ENCODE measurements at places on chromosomes 2 and 18.

DNA sequence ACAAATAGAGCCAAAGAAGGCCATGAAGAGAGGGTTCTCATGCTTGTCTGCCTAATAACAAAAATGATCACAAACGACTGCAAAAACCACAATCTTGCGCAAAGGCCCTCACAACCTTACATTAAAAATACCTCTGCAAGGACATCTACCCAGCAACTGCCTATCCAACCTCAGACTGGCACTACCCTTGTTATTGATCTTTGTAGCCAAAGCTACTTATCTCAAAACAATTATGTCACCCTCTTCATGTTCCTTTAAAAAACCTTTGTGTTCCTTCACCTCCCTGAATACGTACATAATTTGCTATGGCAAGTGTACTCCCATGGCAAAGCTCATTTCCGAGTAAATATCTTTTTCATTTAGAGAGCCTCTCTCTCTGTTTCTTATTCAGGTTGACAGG lies 44.1 kb downstream of the TMEM163 start:
- no peak for DNase-seq

- DNase-seq: no peak
These were observed 53.9 kb downstream of the BIN1 start for GRCh38 chr2:127052771-127053691.

DNA sequence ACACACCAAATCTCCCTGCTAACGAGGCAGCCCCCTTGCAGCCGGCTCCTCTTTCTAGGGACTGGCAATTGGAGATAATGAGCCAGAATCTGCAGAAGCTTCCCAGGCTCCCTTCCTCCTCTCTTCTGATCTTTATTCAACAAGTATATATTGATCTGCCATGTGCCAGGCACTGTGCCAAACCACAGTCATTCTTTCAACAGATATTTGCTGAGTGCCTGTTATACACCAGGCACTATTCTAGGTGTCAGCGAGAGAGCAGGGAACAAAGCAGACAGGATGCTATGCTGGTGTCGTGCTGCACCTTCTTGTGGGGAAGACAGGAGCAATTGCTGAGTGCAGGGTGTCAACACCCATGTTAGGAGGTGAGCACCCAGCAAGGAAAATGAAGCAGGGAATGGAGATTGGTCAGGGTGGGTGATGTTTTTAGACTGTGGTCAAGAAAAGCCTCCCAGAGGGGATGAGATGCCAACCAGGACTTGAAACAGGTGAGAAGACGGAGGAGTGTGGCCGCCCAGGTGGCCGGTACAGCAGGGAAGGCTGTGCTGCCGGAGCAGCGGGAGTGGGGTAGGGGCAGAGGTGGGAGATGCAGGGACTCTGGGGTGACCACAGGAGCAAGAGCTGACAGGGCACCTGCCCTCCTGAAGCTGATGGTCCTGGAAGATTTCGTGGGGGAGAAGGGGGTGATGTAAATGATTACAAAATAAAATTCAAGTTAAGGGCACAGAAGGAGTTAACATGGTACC lies 307.6 kb upstream of the RAB12 start:
- no peak for DNase-seq

GRCh38 chr2:156896294-156896693 lies 361.2 kb upstream of the GALNT5 start:
- no peak for DNase-seq

DNA sequence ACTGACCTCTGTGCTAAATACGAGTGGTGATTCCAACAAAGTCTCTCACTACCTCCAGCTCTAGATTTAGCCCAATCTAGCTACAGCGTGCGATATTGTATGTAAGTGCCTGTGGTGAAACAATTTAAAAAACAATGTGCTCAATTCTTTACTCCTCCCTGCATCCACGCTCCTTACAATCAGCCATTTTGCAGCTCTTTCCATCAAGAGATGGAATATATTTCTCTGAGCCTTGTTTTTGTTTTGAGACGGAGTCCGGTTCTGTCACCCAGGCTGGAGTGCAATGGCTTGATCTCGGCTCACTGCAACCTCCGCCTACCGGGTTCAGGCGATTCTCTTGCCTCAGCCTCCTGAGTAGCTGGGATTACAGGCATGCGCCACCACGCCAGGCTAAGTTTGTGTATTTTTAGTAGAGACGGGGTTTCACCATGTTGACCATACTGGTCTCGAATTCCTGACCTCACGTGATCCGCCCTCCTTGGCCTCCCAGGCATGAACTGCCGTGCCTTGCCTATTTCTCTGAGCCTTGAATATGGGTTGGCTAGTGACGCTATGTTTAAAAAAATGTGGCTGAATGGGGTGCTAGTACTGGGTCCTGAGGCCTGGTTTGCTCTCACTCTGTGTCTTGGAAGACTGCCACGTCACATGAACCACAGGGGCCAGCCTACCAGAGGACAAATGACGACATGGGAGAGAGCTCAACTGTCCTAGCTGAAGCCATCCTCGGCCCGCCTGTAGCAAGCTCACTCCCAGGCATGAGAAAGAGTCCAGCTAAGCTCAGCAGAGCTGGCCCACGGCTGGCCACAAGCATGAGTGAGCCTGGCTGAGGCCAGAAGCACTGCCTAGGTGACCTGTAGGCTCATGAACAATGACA lies 14.8 kb downstream of the WDFY1 start:
- no peak for DNase-seq

- no peak for DNase-seq
These were observed 86.7 kb downstream of the ATL2 start for GRCh38 chr2:38290332-38290731.

DNA sequence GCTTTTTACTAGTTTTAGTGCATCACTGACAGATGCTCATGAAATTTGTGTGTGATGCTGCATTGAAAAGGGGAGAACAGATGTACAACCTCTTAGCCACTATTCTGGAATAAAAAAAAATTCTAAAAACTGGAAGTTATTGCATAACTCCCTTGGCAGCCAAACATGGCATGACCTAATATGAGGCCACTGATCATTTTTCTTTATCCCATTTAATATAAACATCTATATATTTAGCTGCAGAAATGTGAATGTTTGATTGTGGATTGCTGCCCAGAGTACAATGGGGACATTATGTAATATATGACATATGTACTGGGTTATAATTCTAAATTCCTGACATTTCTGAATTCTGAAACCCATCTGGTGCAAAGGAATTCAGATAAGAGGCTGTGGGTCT lies 86.5 kb downstream of the CDCA7 start:
- no peak for DNase-seq

DNA sequence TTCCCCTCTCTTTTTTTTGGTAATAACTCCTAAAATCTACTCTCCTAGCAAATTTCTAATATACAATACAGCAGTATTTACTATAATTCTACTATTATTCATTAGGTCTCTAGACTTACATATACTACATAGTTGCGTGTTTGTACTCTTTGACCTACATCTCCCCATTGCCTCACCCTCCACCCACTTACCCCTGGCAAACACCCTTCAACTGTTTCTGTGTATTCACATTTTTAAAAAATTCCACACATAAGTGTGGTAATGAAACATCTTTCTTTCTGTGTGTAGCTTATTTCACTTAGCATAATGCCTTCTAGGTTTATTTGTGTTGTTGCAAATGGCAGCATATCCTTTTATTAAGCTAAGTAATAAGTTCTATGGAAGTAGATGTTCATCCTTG lies 336.0 kb downstream of the CCDC85A start:
- DNase-seq: peak; percentile 26

- no peak for DNase-seq
These were observed 2.4 kb upstream of the CHST10 start for GRCh38 chr2:100419915-100420314.

- DNase-seq: no peak
These were observed 63.5 kb upstream of the TTN start for GRCh38 chr2:178870703-178871102.

GRCh38 chr2:113084249-113085000 lies 16.7 kb downstream of the IL1F10 start:
- DNase-seq: no peak

DNA sequence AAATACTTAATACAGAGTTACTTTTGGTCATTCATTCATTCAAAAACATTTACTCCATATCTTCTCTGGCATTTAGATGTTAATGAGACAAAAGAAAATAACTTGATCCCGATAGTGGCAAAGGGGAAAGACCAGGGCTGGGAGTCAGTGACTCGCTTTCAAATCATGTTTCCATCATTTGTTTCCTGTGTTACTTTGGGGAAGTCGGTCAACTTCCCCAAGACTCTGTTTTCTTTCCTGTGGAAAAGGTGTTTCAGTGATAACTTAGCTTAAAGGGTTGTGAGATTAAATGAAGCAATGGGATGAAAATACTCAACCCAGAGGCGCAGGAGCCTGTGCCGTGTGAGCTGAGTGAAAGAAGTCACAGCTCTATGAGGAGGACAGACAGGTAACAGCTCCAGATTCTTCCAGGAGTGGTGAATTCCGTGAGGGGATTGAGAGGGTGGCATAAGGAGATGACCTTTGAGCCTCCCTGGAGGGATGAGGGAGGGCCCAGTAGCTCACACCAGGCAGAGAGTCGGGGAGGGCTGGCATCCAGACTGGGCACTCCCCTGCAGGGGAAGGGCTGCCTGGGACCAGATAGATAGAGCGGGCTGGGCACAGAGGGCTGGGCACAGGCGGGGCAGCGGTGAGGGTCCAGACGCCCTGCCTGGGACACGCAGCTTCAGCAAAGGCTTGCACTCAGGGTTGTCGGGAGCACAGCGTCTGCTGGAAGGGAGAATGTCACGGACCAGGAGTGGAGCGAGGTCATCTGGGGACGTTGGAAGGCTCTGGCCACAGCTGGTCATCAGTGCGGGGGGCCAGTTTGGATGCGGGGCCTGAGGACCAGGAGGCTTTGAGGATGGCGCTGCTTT lies 70.1 kb downstream of the TSHZ1 start:
- no peak for DNase-seq

DNA sequence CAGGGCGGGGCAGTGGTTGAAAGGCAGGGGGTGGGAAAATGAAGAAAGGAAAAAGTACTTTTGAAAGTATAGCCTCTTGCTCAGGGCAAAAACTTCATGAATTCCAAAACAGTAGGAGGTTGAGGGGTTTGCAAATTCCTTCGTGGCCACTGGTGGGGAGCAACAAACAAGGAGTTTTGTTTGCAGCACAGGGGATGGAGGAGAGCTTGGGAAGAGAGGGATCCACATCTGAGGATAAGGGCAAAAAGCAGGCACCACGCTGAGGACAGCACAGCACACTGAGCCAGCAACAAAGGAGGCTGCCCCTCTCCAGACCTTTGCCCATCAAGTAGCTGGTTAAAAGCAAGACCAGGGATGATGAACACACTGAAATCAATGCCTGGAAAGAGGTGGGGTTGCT lies 148.9 kb downstream of the TCF4 start:
- no peak for DNase-seq

GRCh38 chr18:73947180-73947921 lies 200.3 kb downstream of the FBXO15 start:
- DNase-seq: no peak

- DNase-seq: no peak
These were observed 78.4 kb downstream of the LIMS1 start for GRCh38 chr2:108612514-108613183.

- DNase-seq: no peak
These were observed 56.9 kb upstream of the PELI1 start for GRCh38 chr2:64201151-64201550.

- peak; percentile 34 for DNase-seq
These were observed 329.3 kb downstream of the INSIG2 start for GRCh38 chr2:118417406-118418120.

DNA sequence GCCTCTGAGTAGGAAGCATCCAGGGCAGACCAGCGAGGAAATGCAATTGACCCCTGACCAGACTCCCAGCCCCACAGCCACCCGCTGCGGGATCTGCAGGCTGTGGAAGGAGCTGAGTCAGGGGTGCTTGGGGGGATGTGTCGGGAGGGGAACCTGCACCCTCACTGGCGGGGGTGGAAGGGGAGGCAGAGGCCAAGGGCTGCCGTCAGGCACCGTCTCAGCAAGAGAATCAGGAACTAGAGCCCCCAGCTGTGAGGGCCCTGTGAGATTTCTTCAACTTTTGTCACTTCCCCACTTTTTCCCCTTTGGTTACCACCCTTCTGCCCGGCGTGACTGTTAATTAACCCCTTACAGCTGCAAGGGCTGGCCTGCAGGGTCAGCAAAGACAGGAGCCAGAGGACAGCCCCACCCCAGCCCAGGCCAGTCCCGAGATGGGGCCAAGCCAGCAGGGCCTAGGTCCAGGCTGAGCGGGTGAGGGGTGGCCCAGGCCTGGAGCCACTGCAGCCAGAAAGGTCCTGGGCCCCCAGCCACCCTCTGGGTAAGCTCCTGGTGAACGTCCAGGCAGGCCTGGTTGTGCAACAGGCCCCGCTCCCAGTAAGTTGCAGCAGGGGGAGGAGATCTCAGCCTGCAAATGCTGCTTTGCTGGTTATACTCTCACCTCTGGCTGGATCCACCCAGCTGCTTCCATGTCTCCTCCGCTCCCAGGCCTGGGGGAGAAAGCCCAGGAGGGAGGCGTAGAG lies 147.0 kb upstream of the ID2 start:
- no peak for DNase-seq

- DNase-seq: no peak
These were observed 6.2 kb downstream of the PXDN start for GRCh38 chr2:1738163-1738562.

DNA sequence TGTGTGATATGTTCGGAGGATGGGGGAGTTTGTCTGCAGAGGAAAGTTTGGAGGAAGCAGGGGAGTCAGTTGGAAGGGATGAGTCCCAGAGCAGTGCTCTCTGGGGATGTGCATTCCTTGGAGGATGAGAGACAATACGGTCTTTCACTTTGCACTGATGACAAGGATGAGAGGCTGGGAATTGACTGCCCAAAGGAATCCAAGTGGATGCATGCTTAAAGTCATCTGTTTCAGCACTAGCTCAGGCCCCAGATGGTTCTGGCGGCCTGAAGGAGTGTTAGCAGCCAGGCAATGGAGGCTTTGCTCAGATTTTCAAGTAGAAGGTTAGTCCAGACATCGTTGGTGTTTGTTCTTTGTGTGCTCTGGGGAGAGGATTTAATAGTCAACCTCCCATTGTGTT lies 100.2 kb downstream of the CRIM1 start:
- no peak for DNase-seq

- no peak for DNase-seq
These were observed 3.5 kb downstream of the CABYR start for GRCh38 chr18:24142376-24142775.

DNA sequence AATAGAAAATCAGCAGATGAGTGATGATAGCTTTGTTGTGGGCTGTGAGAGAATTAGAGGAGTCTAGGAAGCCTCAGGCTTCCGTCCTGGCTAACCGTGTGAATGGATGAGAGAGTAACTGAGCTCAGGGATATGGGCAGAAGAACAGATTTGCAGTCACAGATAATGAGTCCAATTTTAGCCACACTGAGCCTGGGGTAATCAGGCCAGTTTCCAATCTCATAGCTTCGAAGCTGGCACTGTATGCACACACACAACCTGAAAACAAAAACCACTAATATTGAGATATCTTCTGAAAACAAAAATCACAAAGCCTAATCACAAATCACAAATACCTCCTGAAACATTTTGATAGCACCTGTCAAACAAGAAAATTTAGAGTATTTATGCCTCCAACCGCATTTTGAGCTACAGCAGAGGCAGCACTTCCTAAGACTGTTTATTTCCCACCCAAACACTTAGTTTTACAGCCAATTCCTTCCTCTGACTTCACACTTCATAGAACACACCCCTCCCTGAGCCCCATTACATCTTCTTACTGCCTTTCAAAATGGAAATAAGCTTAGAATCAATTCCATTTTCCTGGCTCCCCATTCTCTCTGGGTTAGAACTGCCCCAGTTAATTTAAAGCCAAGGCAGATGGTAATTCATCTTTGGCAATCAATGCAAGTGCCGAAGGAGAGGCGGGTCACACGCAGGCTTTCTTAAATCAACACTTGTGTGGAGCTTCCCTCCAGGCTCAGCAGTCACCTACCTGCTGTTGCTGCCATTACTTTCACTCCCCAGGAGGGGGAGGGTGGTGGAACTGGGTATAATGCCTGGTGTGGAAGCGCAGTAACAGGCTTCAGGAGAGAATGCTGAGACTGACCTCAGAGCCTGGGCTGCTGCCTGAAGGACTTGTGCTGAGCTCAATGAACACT lies 18.9 kb downstream of the TTR start:
- DNase-seq: no peak

All from AG04449 (cell line).